ENCODE measurements at places on chromosomes 4 and X.

- no peak for DNase-seq
Observed at GRCh38 chr4:17475481-17475880, 36.4 kb downstream of the QDPR start.

GRCh38 chr4:166924424-166924823, 309.9 kb downstream of the SPOCK3 start:
- DNase-seq: no peak

DNA sequence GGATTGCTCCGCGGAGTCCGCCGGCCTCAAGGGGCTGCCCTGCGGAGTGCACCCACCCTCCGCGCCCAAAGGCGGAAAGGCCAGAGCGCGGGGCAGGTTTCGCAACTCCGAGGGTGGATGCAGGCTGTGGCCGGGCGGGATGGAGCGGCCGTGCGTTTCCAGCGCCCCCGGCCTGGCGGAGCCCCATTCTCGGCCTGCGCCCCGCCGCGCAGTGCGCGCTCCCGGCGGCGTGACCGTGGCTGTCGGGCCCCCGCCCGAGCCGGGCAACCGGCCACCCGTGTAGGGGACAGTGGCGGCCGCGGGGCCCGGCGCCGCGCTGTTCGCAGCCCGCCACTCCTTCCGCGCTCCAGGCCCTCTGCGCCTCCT, 331 bp downstream of the SETD7 start:
- DNase-seq: no peak

DNA sequence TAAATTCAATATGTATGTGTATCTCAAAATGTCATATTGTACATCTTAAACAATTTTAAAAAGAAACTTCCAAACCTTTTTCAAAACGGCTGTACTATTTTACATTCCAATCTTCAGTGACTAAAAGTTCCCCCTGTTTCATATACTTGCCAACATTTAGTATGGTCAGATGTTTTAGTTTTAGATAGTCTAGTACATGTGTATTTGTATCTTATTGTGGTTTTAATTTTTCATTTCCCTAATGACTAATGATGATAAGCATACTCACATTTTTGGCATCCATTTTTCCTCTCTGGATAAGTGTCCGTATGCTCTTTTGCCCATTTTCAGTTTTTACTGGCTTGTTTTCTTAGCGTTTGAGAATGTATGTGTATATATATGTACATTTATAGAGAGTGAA, 212.2 kb upstream of the MAGEB18 start:
- no peak for DNase-seq

GRCh38 chrX:97189668-97190067, 306.0 kb downstream of the RPA4 start:
- DNase-seq: no peak

GRCh38 chr4:6044805-6045204, 26.6 kb upstream of the C4orf50 start:
- no peak for DNase-seq

- no peak for DNase-seq
Observed at GRCh38 chr4:6957148-6957520, 47.5 kb downstream of the TBC1D14 start.

DNA sequence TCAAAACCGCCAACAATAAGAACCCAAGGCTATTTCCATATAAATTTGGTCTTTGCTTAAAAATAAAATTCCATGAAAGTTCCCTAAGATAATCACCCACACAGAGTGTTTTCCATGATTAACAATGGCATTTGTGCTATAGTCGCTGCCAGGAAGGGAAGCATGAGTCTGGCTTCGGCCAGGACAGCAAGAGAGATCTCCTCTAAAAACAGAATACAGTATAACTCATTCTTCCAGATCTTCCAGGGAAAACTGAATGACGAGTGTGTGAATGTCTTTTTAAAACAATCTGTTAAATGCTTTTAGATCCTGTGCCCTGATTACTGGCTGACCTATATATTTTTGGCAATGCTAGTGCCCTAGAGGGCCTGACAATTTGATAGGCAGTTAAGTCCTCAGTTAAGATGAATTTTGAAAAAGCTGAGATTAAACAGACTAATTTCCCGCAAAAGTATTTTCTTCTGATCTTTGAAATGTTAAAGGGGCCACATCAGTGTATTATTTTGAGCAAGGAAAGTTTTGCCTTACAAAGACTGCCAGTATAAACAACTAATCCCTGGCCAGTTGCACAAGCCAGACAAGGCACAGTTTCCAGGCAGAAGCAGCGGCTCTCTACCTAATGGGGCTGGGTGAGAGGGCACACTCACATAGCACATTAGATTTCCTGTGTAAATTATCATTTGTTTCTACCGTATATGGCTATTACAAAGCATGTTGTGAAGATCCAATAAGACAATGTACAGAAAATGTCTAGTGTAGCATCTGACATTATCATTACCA, 127.3 kb downstream of the DCHS2 start:
- DNase-seq: no peak

- DNase-seq: no peak
Observed at GRCh38 chrX:153444333-153445011, 1.4 kb downstream of the TREX2 start.

GRCh38 chrX:96752781-96753180, 68.1 kb downstream of the DIAPH2 start:
- DNase-seq: no peak

- no peak for DNase-seq
Observed at GRCh38 chr4:183136855-183137254, 37.8 kb downstream of the WWC2 start.

DNA sequence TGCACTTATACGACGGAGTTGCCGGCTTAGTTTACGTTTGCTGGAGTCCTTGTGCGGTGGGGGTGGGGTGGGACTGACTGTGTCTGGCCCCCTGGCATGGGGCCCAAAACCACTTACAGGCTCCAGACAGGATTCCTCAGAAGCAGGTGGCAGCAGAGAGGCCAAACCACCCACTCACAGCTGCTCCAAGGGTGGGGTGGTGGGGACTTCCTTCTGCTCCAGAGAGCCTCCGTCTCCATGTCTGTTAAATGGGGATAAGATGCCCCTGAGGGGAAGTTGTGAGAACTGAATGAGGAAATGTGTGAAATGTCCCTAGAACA, 36.7 kb downstream of the PSAPL1 start:
- no peak for DNase-seq

DNA sequence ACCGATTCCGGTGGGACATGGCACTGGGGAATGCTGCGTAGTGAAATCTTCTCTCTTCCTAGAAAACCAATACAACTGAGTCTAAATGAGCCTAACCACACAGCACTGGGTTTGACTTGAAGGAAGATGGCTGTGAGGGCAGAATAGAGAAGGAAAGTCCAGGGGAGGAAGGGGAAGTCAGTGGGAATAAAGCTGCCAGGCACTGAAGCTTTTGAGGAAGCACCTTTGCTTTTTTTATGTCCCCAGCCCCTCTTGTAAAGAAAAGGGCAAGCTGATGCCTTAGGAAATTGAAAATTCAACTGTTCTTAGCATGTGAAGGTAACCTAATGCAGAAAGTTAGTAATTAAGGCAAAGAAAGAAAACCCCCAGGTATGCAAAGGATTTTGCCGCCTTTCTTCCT, 20.6 kb downstream of the MED28 start:
- no peak for DNase-seq

DNA sequence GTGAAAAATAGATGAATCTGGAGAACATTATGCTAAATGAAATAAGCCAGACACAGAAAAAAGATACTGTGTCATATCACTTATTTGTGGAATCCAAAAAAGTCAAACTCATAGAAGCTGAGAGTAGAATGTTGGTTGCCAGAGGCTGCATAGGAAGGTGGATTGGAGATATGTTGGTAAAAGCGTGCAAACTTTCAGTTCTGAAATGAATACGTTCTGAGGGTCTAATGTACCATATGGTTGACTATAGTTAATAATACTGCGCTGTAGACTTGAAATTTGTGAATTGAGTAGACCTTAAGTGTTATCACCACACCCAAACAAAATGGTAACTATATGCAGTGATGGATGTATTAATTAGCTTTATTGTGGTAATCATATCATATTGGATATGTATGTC, 45.0 kb upstream of the UPRT start:
- no peak for DNase-seq

DNA sequence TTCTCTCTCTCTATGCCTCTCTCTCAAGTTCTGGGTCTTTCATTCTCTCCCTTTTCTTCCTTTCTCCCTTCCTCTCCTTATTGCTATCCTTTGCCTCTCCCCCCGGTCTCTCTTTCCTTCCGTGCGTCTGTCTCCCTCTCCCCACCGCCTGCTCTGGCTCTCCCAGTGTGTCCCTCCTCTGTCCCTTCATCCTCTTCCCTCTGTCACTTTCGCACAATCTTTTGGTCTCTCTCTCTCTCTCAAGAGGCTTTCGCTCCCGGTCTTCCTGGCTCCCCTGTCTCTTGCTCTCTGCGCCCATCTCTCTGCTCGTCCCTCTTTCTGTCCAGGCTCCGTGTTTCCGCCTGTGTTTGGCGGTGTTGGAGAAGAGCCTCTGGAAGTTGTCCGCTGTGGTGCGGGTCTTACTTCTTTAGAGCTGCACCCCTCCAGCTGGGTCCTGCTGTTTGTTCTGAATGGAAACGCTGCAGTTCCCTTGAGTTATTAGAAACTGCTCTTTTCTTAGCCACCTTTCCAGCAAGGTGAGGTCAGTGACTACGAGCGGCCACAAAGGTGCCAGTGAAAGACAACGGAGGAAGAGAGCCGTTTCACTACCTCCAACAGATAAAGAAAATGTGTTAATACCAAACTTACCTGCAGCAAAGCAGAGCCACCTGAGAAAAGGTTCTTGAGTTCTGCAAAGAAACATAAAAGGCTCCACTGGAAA, 1.1 kb downstream of the BMPR1B start:
- no peak for DNase-seq

GRCh38 chr4:184384056-184384809, 90.1 kb downstream of the IRF2 start:
- no peak for DNase-seq

DNA sequence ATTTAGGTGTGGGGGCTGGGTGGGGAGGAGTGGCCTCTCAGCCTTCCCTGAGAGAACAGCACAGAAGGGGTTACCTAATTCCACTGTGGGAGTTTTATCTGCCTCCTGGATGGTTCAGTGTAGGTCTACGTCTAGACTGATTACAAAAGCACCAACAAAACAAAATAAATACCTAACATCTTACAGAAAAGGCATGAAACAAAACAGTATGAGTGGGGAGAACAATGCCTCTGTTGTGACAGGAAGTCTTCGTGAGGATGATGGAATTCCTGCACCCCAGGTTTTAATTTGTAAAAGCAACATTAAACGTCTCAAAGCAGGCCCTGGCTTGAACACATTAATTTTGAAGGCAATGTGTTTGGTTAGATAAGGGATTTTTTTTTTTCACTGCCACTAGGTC, 112.1 kb upstream of the GPC4 start:
- no peak for DNase-seq

- no peak for DNase-seq
Observed at GRCh38 chrX:47634871-47635575, 5.3 kb upstream of the CFP start.

DNA sequence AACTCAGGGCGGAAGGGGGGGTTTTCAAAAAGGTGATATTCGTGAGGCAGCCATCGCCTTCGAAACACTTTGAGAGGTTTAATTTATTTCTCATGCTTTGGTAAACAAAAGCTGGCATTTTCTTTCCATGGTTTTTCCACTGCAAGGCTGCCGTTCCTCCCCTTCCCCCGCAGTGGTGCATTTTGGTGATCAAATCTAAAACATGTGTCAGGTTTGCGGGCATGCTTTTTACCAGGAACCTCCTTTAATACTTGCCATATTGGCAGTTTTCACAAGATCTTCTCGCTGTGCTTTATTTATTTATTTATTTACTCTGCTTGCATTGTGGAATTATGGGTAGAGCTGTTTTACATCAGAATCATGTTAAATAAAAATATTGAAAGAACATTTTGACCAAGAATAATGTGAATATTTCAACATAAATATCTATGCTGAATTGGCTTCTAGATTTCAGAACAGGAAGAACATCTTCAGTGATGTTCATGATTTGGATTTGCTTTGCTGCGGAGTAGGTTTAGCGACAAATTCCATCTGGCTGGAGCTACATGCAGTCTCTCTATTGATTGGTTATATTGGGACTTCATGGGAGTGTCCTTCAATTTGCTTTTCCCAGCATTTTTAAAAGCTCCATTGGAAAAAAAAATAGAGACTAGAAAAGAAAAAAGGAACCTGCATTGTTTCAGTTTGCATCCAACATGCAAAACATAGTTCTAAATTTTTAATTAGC, 54.4 kb downstream of the STOX2 start:
- DNase-seq: no peak

GRCh38 chrX:136827026-136827425, 46.3 kb upstream of the ARHGEF6 start:
- no peak for DNase-seq

GRCh38 chr4:84631573-84631972, 48.6 kb downstream of the CDS1 start:
- no peak for DNase-seq

GRCh38 chrX:21943460-21944135, 3.1 kb downstream of the SMS start:
- no peak for DNase-seq

DNA sequence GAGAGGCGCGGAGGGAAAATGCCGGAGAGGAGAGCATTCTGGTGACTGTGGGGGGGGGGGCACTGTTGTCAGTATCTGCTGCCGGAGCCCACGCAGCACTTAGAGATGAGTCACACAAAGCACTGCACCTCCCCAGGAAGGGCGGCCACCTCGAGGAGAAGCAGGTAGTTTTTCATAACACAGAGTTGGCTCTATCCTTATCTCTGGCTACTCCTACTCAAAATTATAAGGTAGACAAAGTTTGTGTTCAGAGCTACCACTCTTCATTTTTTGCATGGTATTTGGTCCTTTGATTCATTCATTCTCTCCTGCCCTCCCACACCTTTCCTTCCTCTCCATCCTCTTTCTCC, 76.2 kb upstream of the SCOC start:
- DNase-seq: no peak

- no peak for DNase-seq
Observed at GRCh38 chr4:138446456-138446855, 204.3 kb upstream of the SLC7A11 start.

GRCh38 chr4:53059871-53060270, 197.8 kb downstream of the RASL11B start:
- DNase-seq: no peak

- DNase-seq: no peak
Observed at GRCh38 chrX:18210470-18210869, 10.2 kb downstream of the BEND2 start.

- DNase-seq: no peak
Observed at GRCh38 chrX:72054779-72055489, 76.8 kb downstream of the RTL5 start.

- no peak for DNase-seq
Observed at GRCh38 chr4:84907145-84907544, 59.3 kb downstream of the WDFY3 start.

DNA sequence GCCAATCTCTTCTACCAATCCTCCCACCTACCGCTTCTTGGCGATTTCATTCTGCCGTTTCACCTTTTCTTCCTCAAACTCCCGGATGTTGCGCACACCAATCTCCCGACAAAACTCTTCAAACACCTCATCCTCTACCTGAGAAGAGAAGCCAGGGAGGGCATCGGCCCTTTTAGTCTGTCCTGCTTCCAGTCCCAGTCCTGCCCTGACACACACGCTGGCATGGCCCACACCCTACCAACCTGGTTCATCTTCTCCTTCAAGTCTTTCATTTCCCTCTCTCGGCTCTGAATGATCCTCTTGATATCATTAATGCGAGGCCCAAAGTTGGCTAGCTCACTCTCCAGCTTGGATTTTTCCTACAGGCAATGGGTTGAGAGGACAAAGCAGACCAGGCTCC, 18.9 kb downstream of the SMC1A start:
- DNase-seq: no peak

Measured in stimulated activated CD4-positive, alpha-beta T cell treated with anti-CD3 and anti-CD28 coated beads, TNF-alpha, amount 100 ng/mL, for 1 hour (primary cell).